ENCODE measurements at places on chromosomes 5 and 9. TPM values are rescaled to one million over a fixed set of nuclear protein-coding genes. Genes with fewer than 3 reads are reported as not detected.

The GPX3 gene
- 39.9 TPM for total RNA-seq

The FAM170A gene
- total RNA-seq = not detected

The TLX3 gene
- total RNA-seq = not detected

The ISL1 gene
- total RNA-seq = not detected

The RANBP17 gene
- total RNA-seq = 1.6 TPM

The SAXO1 gene
- total RNA-seq = not detected

The NR5A1 gene
- not detected for total RNA-seq

The SLC28A3 gene
- total RNA-seq = 0.08 TPM

The FABP6 gene
- 0.31 TPM for total RNA-seq

The CPLANE1 gene
- 7.6 TPM for total RNA-seq

The KIF24 gene
- total RNA-seq = 1.2 TPM

The PCDHGA6 gene
- 0.16 TPM for total RNA-seq

The CCL19 gene
- total RNA-seq = not detected

The MEF2C gene
- total RNA-seq = 0.86 TPM

The KCNMB1 gene
- not detected for total RNA-seq

The C9orf153 gene
- total RNA-seq = not detected

The SLIT3 gene
- 13.8 TPM for total RNA-seq

The SPATA31D3 gene
- not detected for total RNA-seq

The HMCN2 gene
- not detected for total RNA-seq

The UNC13B gene
- total RNA-seq = 15.3 TPM

The GGTA1 gene
- total RNA-seq = not detected

The DNM1 gene
- 0.27 TPM for total RNA-seq

The PCDHGB5 gene
- total RNA-seq = 5.9 TPM

The IL17B gene
- total RNA-seq = not detected

The PCDHB2 gene
- 0.62 TPM for total RNA-seq

The FCN2 gene
- total RNA-seq = not detected

The ETF1 gene
- 116 TPM for total RNA-seq

The OR1Q1 gene
- not detected for total RNA-seq

Measured in hair follicular keratinocyte (primary cell).